Activated naive CD4-positive, alpha-beta T cell treated with anti-CD3 and anti-CD28 coated beads, Interleukin-2, amount 50 U/mL, for 72 hours (primary cell): ENCODE measurements at places on chromosomes 5 and 9. TPM values are rescaled to one million over a fixed set of nuclear protein-coding genes. Genes with fewer than 3 reads are reported as not detected.

DNA sequence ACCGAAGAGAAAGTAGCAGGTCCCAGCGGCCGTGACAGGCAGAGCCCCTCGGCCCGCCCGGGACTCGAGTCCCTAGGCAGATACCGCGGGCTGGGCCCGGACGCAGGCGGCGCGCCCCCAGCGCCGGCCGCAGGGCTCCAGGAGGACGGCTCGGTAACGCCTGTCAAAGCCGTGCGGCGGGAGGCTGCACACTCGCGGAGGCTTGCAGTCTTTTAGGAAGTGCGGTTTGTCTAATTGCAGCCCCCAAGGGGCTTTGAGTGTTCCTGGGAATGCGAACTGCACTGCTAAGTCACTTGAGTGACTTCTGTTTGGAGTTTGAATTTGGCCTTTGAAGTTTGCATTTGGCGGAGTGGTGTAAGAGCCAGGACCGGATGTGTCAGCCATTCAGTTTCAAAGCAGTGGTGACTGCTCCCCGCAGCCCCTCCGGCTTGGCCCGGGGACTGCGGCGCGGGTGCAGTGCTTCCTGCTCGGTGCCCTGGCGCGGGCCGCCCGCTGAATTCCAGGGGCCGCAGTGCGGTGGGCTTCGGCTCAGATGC lies 1.3 kb downstream of the MAP3K1 start:
- peak; percentile 66 for DNase-seq

DNA sequence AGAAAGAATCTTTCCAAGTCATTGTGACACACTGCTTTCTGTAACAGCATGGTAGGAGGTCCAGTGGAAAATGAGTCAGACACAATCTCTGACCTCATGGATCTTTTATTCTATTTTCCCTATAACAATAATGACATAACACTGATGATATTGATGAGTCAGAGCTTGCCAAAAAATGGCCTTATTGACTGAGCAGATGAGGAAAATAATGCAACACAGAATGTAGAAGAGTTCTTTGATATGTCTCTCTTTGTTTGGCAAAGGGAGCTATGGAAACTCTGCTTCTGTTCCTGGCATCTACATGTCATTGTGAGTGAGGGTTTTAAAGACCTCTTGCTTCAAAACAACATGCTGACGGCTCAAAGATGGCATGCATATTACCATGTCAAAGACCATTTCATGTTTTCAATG lies 443.1 kb upstream of the ZNF608 start:
- no peak for DNase-seq

- no peak for DNase-seq
These were observed 84.9 kb upstream of the MYO10 start for GRCh38 chr5:17020678-17021601.

- DNase-seq, result no peak
These were observed 675.4 kb downstream of the SEMA5A start for GRCh38 chr5:8870349-8870958.

DNA sequence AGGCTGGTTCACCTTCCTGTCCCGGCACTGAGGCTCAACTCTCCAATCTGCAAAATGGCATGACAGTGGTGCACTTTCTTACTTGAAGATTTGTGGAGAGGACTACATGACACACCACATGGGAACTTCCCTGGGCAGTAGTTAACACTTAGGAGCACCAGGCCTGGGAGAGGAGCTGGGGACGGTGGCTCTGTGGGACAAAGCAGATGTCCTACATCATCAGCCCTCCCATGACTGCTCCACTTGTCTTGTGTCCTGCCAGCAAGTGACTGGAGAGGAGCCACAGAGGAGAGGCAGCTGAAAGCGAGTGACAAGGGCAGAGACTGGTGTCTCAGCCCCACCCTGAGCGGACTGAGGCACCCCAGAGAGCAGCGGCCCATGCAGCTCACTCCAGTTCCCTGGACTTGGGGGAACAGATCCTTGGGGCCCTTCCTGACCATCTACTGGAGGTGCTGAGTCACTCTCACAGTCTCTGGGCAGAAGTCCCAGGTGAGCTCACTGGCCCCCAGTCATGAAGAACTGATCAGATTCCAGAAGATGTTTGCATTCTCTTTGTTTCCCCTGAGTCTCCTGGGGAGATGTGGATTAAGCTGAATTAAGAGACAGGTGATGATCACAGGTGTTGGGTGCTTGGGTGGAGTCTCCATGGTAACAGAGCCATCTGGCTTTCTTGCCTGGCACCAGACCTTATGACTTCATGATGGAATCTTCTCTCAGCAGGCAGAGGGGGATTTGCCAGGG lies 13.2 kb upstream of the SLC25A48 start:
- no peak for DNase-seq

DNA sequence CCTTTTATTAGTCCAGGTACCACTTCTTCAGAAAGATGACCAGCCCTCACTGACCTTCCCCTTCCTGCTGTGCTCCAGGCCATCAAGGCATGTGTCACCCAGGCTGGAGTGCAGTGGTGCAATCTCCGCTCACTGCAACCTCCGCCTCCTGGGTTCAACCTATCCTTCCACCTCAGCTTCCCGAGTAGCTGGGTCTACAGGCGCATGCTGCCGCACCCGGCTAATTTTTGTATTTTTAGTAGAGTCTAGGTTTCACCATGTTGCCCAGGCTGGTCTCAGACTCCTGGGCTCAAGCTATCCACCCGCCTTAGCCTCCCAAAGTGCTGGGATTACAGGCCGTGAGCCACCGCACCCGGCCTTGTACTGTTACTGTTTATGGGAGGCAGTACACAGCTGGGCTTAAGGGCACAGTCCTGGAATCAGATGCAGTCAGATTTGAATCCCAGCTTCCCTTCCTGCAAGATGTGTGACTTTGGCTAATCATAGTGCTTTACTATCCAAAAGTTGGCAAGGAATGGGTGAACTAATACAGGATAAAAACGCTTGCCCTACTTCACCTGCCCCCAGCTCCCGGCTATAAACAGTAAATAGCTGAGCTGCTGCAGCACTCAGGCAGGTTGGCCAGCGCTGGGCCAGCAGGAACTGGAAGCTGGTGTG lies 483 bp upstream of the EIF4EBP3 start:
- no peak for DNase-seq

DNA sequence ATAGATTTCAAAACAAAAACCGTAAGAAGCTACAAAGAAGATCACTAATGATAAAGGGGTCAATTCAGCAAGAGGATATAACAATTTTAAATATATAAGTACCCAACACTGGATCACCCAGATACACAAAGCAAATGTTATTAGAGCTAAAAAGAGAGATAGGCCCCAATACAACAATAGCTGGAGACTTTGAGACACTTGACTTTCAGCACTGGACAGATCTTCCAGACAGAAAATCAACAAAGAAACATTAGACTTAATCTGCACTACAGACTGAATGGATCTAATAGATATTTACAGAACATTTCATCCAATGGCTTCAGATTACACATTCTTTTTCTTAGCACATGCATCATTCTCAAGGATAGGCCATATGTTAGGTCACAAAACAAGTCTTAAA lies 46.3 kb upstream of the TAF1L start:
- no peak for DNase-seq

- DNase-seq, result no peak
These were observed at the start of gene SYNPO for GRCh38 chr5:150640311-150641005. Gene SYNPO, plus strand, starts transcription at chr5:150640660. Its CDS starts 7,616 bp downstream, at chr5:150648276.

DNA sequence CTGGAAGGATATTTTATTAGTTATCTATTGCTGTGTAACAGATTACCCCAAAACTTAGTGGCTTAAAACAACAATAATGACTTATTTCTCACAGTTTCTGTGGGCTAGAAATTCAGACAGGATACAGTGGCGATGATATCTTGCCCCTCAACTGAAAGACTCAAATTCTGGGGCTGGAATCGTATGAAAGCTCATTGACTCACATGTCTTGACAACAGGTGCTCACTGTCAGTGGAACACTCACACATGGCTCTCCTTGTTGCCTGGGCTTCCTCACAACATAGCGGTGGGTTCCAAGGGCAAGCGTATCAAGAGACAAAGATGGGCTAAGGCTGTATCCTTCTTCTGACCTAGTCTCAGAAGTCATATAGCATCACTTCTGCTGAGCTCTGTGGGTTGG lies 3.7 kb upstream of the GNPDA1 start:
- DNase-seq, result peak; percentile 51

DNA sequence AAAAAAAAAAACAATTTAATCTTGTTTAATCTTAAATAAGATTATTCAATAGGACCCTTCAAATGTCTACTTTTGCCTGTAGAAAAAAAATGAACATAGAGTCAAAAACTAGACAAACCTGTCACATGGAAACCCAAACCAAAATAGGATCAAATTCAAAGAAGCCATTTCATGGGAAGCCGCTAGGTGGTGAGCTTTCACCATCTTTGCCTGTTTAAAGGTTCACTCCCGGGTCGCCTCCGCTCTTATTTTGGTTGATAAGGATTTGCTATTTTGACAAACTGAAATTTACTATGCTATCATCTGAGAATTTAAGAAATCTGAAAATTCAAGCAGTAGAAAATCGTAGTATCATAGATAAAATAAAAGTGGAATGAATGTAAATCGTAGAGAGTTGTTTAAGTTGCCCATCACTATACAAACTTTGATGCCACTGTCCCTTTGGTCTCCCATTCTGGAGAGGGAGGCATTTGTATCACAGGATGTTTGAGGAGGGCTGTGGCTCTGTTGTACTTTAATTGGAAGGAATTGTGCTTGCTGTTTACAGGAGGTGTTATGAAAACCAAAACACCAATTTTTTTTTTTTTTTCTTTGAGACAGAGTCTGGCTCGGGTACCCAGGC lies 43.5 kb upstream of the DNAH5 start:
- DNase-seq, result peak; percentile 32

DNA sequence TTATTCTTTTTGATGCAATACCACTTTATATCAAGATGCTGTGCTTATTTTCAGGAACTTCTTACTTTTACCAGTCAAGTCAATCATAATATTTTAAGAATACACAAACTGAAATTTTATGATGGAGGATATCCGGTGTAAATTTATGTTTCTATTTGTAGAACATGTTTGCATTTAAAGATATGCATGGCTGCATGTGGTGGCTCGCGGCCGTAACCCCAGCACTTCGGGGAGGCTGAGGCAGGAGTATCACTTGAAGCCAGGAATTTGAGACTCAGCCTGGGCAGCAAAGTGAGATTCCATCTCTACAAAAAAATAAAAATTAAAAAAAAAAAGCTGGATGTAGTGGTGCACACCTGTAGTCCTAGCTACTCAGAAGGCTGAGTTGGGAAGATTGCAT lies 73.5 kb upstream of the ALDH1A1 start:
- DNase-seq, result no peak

DNA sequence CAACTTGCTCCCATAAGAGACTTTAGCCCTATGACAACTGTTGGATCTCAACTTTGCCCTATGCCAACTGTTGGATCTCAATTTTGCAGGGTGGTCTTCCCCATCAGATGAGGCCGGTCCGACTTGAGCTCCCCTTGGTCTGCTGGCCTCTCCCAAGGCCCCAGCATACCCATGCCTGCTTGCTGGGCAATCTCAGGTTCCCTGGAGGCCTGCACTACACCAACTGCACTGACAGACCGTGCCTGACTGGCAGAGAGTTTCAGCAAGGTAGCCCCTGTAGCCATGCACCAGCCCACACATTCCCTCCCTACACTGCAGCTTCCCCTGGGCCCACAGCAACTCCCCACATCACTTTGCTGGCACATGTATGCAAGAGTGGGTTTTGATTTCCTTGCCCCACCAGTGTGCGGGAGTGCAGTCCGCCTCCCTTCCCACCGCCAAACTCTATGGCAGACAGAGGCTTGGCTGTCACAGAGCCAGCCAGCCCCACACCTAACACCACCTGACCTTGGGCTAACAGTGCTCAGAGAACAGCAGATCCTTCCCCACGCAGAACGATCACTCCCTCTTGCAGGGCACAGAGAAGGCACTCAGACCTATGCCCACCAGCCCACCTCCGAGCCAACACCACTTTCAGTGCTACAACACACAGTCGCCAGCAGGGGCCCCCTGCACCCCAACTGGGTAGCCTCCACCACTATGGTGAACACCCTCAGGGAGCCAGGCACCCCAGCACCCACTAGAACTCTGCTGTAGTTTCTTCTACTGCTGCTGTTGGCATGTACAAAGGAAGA lies 279.9 kb upstream of the COX7C start:
- no peak for DNase-seq

DNA sequence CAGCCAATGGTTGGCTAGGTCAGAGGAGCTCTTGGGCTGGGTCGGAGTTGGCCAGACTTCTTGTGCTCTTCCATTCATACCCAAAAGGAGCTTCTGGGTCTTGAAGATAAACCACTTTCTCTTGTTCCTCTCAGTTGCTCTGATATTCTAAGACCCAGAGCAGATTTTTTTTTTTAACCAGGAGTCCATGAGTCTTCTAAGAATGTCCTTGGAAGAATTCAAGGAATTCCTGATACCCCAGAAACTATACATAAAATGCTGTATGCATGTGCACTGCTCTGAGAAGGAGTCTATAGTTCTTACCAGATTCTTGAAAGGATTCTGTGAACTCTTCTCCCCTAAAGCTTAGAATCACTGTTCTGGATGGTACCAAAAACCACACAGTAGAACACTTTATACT lies 9.9 kb upstream of the PALM2AKAP2 start:
- no peak for DNase-seq

DNA sequence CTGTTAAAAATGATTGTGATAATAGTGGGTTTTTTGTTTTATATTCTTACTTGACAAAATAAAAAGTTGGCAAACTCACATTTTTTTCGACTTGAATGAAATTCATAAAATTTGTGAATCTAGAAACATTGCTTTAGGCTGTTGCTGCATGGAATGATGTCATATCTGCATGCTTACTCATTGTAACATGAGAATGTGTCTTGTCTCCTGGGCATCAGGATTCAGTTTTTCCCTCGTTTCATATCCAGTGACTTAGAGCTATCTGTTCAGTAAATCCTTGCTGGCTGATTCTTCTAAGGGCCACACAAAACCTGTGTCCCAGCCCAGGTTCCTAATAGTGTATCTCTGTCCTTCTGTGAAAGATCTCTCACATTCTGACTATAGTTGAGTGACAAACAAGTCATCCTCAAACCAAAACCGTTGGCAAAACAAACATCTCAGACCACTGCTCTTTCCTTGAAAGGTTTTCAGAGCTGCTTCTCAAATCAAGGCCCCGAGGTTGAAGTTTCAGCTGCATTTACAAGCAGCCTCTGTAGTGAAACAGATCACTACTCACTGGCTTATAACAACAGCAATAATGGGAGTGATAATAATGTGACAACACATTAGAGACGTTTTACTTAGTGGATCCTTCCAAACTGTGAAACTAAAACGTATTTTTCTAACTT lies 95.0 kb downstream of the NPR3 start:
- no peak for DNase-seq

- DNase-seq, result no peak
These were observed 122.7 kb downstream of the WNK2 start for GRCh38 chr9:93306579-93307091.

Gene CARD19
- 82.6 TPM for total RNA-seq

Gene TPPP
- total RNA-seq, result 0.10 TPM

Gene FOXD1
- 0.78 TPM for total RNA-seq

Gene TAF11L8
- not detected for total RNA-seq

Gene HMHB1
- total RNA-seq, result not detected

Gene BTNL8
- total RNA-seq, result not detected

Gene AGXT2
- not detected for total RNA-seq

Gene DRD1
- not detected for total RNA-seq

Gene NIM1K
- total RNA-seq, result 2.3 TPM

Gene OSMR
- 0.39 TPM for total RNA-seq

Gene TMEM215
- total RNA-seq, result not detected

Gene GFI1B
- not detected for total RNA-seq

Gene PIP5KL1
- 6.8 TPM for total RNA-seq
